ENCODE measurements at places on chromosomes 4 and X. TPM values are rescaled to one million over a fixed set of nuclear protein-coding genes. Genes with fewer than 3 reads are reported as not detected.

Gene PIR
- 9.8 TPM for total RNA-seq

Gene BMX
- total RNA-seq: 0.88 TPM

Gene CCKAR
- not detected for total RNA-seq

DNA sequence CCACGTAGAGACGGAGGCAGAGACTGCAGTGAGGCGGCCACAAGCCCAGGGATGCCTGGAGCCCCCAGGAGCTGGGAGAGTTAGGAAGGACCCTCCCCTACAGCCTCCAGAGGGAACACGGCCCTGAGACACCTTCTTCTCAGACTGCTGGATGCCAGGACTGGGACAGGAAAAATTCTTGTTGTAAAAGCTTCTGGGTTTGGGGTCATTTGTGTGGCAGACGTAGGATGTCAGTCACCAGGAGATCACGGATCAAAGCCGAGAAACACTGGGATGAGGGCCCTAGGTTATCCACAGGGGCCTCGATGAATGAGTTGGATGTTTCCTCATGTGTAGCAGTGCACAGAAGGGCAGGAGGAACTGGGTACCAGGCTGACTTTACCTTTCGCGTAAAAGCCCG, 163.7 kb downstream of the SHOX start:
- no peak for DNase-seq

DNA sequence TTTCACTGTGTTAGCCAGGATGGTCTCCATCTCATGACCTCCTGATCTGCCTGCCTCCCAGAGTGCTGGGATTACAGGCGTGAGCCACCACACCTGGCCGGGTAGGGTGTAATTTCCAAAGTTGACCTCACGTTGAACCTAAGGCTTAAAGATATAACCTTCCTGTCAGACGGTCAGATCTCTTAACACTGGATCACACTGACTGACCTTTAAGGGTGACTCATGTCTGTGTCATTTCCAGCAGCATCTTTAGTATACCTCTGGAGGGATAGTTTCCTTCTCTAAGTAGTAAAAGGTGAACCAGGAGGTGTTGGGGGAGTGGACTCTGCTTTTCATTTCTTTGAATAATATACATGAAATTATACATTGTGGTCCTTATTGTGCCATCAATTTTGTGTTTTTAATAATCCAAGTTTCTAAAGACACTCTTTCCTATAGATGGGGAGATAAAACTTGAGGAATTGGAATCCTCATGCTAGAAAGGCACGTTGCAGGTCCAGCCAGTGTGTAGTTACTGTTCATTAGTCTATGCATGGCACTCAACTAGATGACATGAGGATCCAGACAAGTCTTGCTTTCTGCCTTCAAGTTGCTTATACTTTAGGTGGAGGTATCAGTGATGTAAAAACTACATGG, 45.7 kb downstream of the ARHGAP10 start:
- no peak for DNase-seq

- no peak for DNase-seq
Observed at GRCh38 chrX:68889249-68889648, 60.4 kb downstream of the EFNB1 start.

DNA sequence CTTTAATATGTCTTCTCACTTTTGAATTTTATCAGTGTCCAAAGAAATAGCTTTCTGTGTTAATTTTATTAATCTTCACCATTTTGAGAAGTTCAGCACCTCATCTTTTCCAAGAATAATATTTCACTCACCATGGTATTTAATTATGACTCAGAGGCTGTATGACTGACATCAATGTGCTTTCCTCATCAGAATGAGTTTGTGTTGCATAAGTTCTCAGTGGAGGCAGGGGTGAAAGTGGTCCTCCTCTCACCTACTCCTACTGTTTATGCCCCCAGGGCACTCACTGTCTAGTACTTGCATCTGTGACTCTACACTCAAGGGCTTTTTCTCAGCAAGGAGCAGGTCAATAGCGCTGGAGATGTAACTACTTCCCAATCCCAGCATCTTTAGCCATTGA, 905.3 kb upstream of the INTU start:
- DNase-seq: no peak
